ENCODE measurements at places on chromosomes 5 and 9.
A peak's percentile ranks its signal among the peaks of the same experiment; 100 is the strongest.

- DNase-seq, result no peak
Observed at GRCh38 chr9:91001146-91001611, 199.6 kb downstream of the SYK start.

GRCh38 chr5:177312649-177313181 is 1.0 kb upstream of the MXD3 start:
- DNase-seq, result peak; percentile 23

DNA sequence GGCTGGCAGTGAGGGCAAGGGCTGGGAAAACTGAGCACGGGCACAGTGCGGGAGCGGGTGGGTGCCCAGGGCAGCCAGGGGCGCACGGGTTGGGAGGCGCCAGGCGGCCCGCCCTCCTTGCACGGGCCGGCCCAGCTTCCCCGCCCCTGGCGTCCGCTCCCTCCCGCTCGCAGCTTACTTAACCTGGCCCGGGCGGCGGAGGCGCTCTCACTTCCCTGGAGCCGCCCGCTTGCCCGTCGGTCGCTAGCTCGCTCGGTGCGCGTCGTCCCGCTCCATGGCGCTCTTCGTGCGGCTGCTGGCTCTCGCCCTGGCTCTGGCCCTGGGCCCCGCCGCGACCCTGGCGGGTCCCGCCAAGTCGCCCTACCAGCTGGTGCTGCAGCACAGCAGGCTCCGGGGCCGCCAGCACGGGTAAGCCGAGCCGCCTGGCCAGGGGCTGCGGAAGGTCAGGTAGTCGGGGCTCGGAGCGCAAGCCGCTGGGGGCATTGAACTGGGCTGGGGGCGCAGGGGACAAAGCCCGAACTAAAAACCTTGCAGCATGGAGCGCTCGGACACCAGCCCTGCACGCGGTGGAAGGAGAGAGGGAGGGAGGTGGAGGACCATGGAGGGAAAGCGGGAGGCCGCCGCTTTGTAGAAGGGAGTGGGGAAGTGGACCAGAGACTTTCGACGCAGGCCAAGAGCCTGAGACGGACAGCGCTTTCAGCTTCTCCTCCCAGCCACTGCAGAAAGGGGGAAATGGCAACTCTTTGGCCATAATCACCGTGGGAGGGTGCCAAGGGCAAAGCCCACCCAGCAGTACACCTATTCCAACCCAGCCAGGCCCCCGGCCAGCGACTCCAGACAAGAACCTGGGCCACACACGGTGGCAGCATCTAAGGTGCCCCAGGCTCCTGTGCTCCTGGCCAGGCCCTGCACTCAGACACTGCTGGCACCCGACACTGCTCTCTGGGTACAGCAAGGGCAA is at the start of gene TGFBI:
TGFBI (plus strand) TSS at position 207 of the 961 bp plus-strand sequence; CDS start at position 275, 68 bp downstream.
- DNase-seq, result peak; percentile 25

- DNase-seq, result peak; percentile 35
Observed at GRCh38 chr5:102865510-102866236, 110.6 kb downstream of the PAM start.

DNA sequence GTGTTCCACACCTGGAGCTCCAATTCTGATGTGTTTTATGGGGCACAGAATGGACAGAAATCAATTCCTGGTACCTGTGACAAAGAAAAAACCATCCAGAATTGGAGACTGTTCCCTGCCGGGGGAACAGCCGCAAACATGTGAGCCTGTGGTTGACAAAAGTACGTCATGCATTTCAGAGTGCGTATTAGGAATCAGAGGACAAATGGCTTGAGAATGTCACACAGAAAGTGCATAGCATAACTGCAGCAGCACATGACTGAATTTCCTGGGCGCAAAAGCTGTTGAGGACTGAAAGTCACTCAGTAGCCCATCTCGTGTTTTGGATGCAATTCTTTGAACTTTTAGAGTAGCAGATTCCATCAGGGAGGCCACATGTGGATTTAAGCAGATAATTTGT is 85.1 kb downstream of the TRIO start:
- no peak for DNase-seq

DNA sequence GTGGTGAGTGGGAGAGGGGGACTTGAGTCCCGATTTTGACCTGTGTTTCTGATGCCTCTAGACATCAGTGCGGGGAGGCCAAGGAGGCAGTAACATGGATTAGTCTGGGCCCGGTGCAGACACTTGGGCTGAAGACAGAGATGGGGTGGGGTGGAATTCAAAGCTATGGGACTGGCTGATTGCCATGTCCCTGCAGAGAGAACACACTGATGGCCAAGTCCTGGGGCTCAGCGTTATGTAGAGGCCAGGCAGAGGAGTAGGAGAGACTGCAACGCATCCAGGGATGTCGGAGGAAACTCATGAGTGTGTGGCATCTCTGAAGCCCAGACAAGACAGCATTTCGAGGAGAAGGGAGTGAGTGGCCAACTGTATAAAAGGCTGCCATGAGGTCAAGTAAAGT is 30.1 kb downstream of the PSD2 start:
- no peak for DNase-seq

DNA sequence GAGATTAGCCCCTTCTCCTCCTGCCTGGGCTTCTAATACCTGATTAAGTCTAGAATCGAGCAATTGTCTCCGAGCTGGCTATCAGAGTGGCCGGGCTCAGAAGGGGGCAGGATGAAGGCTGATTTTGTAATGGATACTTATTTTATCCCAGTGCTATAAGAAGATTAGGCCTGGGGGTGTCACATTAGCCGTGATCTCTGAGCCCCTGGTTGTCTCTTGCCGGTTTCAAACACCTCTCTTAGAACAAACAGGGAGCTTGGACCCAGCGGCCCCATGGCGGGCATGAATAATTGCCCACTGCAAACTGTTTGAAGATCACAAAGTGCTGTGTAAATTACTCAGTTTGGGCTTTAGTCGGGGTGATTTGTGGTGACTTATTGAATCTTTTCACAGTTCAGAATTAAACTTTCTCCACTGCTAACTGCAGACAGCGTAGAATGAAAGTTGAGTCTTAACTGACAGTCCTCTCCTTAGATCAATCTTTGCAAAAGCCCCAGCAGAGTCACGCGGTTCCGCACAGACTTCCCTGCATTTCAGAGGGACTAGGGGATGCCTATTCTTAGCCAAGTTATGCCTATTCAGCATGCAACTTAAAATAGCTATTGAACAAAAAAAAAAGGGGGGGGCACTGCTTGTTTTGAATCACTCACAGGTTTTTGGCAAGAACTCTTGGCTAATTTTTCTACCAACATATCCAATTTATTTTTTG is 200.6 kb upstream of the IRX1 start:
- no peak for DNase-seq

DNA sequence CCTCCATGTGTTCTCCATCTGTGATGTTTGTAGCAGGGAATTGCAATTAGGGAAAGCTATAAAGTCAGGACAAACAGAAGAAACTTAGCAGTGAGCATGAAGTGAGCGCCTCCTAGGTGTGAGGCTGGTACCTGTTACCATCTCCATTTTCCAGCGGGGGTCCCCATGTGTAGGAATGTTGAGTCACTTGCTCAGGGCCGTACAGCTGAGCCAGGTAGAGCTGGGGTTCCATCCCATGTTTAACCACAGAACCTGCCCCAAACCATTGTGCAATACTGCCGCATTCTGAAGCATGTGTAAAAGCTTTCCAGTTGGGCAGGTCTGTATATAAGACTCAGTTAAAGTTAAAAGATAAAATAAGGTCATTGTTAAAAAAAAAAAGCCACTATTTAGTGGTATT is 62.7 kb downstream of the NDFIP1 start:
- no peak for DNase-seq

- DNase-seq, result no peak
Observed at GRCh38 chr9:120839146-120839545, 3.6 kb downstream of the PSMD5 start.

GRCh38 chr5:138466125-138466899 is 1.0 kb downstream of the EGR1 start:
- DNase-seq, result peak; percentile 20

- DNase-seq, result no peak
Observed at GRCh38 chr5:127206320-127207113, 84.1 kb upstream of the MEGF10 start.

GRCh38 chr9:137670391-137671195 is 51.8 kb downstream of the EHMT1 start:
- no peak for DNase-seq

- DNase-seq, result no peak
Observed at GRCh38 chr9:110918316-110919049, 119.8 kb downstream of the LPAR1 start.

- DNase-seq, result no peak
Observed at GRCh38 chr5:145178641-145179523, 656.3 kb downstream of the PRELID2 start.

DNA sequence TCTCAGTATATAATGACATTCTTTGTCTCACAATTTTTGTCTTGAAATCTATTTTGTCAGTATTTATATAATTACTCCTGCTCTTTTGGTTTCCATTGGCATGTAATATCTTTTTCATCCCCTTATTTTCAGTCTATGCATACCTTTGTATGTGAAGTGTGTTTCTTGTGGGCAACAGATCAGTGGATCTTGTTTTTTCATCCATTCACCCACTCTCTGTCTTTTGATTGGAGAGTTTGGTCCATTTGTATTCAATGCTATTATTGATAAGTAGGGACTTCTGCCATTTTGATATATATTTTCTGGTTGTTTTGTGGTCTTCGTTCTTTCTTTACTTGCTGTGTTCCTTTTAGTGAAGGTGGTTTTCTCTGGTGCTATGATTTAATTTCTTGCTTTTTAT is 10.9 kb downstream of the RIC1 start:
- DNase-seq, result no peak

DNA sequence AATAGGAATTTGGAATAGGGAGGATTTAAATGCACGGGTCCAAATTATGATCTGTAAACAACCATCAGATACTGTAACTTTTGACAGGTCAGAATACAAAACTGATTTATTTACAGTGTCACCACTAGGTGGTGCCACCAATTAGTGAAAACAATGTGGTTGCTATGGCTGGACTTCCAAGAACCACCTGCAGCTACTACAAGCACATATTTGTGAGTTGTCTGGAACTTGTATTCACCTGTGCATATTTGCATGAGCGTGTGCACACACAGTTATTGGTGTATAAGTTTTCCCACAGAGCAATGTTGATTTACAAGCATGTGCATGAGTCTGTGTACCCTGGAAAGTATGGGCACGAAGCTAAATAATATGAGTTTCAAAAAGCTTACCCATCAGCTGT is 3.0 kb upstream of the HRCT1 start:
- DNase-seq, result peak; percentile 19

DNA sequence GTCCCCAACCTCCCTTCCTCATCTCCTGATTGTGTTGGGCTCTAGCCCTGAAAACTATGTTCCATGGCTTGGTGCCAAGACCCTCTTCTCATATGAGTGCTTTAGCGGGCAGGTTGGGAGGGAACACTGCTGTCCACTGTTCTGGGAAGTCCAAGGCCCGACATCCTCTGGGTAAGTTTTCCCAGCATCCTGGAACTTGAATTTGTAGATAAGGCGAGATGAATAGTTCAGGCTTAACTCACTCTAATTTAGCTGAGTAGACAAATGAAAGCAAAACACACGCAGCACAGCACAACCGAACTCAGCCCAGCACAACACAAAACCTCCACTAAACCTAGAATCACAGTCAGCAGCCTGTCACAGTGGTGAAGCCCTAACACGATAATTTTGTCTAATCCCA is 95.3 kb upstream of the SLC28A3 start:
- DNase-seq, result no peak

DNA sequence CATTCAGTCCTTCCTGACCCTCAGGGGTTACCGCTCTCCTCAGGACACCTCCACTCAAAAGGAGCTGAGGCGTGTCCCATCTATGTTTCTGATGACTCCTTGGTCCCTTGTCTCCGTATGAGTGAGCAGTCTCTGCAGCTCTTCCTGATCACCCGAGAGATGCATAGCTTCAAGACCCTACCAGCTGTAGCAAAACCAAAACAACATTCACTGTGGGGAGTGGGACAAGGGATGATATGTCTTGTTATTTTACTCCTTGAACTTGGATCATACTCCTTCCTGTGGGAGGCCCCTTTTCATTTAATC is 14.4 kb downstream of the GLDC start:
- DNase-seq, result no peak

GRCh38 chr5:16737209-16737608 is 120.4 kb upstream of the RETREG1 start:
- no peak for DNase-seq

- DNase-seq, result no peak
Observed at GRCh38 chr5:109705596-109705995, 15.9 kb downstream of the MAN2A1 start.

DNA sequence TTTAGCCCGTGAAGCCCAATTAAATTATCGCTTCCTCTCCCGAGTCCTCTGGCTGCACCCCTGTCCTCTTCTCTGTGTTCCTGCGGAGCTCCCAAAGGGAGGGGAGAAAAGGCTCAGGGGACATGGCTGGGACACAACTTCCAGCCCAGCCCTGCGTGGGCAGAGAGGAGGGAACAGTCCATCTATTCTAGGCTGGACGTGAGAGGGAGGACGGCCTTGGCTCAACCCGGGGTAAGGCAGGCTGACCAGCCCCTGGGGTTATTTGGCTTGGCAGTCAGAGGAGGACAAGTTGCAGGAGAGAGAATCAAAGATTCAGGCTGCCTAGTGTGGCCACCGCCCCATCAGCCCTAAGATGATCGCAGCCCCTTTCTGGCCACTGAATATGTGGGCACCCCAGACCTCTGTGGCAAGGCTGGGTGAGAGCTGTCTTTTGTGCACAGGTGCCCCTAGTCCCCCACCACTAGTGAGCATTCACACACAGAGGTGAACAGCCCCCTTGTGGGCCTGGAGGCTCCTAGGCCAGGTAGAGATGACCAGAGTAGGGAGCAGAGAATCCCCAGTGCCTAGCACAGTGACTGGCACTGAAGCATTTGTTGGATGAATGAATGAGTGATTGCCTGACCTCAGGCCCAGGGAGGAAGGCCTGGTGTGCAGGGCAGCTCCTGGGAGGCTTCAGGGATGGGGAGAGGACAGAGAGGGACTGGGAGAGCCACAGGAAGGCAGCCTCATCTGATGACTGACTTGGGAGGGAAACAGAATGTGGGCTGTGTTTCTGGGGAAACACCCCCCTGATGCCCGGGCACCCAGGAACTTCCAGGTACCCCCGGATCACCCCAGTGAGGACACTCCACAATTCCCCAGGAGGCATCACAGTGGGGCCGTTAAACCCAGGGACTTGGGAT is 133.9 kb downstream of the C9orf50 start:
- no peak for DNase-seq

- DNase-seq, result no peak
Observed at GRCh38 chr9:97717866-97718265, 20.7 kb upstream of the XPA start.

DNA sequence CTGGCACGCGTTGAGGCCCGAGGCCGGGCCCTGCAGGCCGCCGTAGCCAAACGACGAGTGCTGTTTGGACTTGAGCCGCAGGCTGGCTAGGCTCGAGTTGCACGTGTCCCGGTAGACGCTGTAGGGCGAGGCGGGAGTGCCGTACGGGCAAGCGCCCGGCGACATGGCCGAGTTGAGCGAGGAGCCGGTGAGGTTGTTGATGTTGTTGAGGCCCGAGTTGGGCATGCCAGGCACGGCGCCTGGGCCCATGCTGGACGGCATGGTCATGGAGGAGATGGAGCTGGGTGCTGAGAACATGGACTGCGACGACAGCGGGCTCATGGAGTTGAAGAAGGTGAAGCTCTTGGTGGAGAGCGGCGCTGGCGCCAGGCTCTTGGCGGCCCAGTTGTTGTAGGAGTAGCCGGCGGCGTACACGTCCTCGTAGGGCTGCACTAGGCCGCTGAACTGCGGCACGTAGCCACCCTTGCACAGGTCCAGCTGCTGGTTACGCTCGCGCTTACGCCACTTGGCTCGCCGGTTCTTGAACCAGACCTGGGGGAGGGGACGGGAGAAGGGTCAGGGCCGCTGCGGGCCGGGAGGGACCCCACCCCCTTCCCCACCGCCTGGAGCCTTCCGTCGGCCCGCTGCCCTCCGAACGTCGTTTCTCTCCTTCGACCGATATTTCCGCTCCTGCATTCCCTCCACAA is 5.1 kb downstream of the PITX1 start:
- no peak for DNase-seq

Data from activated naive CD4-positive, alpha-beta T cell treated with Interleukin-2 at 50 U/mL for 16 hours (primary cell).